ENCODE measurements at places on chromosomes 12 and 14.

- no peak overlapping the region for H3K27ac ChIP-seq
- peaks cover 9% of the 10 kb centered on the region for H3K36me3 ChIP-seq
- no peaks in the 10 kb centered on the region for H3K4me1 ChIP-seq
- no peaks in the 10 kb centered on the region for H3K27me3 ChIP-seq
- no peak overlapping the region for H3K4me3 ChIP-seq
- no peak for DNase-seq
Measured at GRCh38 chr14:74514471-74514941, 20.9 kb downstream of the ISCA2 start.

DNA sequence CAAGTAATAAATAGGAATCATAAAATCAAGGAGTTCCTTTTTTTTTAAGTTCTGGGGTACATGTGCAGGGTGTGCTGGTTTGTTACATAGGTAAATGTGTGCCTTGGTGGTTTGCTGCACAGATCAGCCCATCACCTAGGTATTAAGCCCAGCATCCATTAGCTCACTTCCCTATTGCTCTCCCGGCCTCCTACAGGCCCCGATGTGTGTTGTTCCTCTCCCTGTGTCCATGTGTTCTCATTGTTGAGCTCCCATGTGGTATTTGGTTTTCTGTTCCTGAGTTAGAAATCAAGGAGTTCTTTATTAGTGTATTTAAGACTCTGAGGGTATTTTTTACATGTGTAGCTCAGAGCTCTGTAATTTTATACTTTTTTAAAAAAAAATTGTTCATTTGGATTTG is 86.0 kb downstream of the SCFD1 start:
- no peaks in the 10 kb centered on the region for H3K4me1 ChIP-seq
- no peak overlapping the region for H3K4me3 ChIP-seq
- no peak for DNase-seq

- peaks cover 3% of the 10 kb centered on the region for H3K27me3 ChIP-seq
- H3K27ac ChIP-seq: no peak overlapping the region
- peak; percentile 24 for DNase-seq
- H3K4me3 ChIP-seq: no peak overlapping the region
- no peaks in the 10 kb centered on the region for H3K4me1 ChIP-seq
- H3K36me3 ChIP-seq: no peaks in the 10 kb centered on the region
Measured at GRCh38 chr12:115394496-115395220, 710.7 kb upstream of the TBX3 start.

DNA sequence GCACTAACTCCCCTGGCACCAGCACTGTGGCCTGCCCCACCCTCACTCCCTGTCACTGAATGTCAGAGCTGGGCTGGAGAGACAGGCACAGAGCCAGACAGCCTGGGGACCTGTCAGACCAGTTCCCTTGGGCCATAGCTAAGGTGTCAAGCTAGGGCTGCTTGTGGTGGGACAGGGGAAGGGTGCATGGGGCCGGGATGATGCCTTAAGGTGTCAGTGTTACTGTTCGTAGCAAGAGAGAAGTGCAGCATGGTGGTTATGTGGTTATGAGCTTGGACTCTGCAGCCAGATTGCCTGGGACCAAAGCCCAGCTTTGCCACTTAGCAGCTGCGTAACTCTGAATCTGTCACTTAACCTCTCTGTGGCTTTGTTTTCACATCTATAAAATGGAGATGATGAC is 3.8 kb downstream of the RAPGEF3 start:
- no peak for DNase-seq
- H3K27me3 ChIP-seq: no peaks in the 10 kb centered on the region
- H3K4me3 ChIP-seq: peak overlapping the region; percentile 72

DNA sequence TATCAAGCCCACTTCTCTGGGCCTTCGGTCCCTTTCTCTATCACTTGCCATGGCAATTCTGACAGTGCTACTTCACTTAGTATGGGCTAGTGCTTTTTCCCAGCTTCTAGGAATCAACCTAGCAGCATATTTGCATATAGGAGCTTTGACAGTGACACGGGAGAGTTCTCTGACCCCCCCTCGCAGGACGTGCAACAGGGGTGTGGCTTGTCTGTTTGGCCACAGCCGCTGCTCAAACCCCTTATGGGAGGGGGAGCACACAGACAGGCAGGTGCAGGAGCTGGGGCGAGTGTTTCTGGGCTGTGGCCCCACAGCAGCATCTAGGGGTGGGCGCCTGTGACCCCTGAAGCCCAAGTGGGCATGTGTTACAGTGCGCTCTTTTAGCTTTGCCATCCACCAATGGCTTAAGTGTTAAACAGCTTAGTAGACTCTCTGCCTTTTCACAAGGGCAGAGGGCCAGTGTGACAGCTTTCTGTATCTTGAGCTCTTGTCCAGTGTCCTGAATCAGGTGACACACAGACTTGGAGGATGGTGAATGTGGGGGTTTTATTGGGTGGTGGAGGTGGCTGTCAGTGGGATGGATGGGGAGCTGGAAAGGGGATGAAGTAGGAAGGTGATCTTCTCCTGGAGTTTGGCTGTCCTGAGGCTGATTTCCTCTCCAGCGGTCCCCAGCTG is 229.3 kb downstream of the PCNX1 start:
- H3K27ac ChIP-seq: no peak overlapping the region
- no peaks in the 10 kb centered on the region for H3K36me3 ChIP-seq
- peaks cover 6% of the 10 kb centered on the region for H3K4me1 ChIP-seq
- H3K27me3 ChIP-seq: no peaks in the 10 kb centered on the region
- DNase-seq: peak; percentile 72

- no peak overlapping the region for H3K27ac ChIP-seq
- H3K4me1 ChIP-seq: no peaks in the 10 kb centered on the region
- no peak overlapping the region for H3K4me3 ChIP-seq
- H3K36me3 ChIP-seq: no peaks in the 10 kb centered on the region
- DNase-seq: no peak
- no peaks in the 10 kb centered on the region for H3K27me3 ChIP-seq
Measured at GRCh38 chr12:65631621-65632111, 192.6 kb upstream of the HMGA2 start.

DNA sequence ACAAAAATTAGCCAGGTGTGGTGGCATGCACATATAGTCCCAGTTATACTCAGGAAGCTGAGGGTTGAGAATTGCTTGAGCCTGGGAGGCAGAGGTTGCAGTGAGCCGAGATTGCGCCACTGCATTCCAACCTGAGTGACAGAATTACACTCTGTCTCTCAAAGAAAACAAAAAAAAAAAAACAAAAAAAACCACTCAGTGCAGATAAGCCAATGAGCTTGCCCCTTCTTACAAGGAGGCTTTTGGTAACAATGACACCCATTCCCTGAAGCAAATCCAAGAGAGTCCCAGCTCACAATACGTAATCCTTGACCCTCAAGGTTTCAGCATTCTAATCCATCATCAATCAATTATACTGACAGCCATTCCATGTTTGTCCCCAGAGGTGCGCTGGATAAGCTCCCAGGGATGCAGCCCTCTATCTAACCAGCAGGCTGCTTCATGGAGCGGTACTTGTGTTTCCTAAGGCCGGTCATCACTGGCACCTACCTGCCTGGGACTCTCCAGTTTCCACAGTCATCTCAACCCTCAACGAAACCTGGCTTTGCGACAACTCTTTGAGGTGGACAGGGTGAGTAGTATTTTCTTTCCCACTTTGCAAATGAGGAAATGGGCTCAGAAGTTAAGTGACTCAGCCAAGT is 12.4 kb downstream of the GCN1 start:
- no peak overlapping the region for H3K4me3 ChIP-seq
- no peak overlapping the region for H3K27ac ChIP-seq
- H3K27me3 ChIP-seq: no peaks in the 10 kb centered on the region
- no peak for DNase-seq

- no peaks in the 10 kb centered on the region for H3K36me3 ChIP-seq
- no peak overlapping the region for H3K4me3 ChIP-seq
- no peaks in the 10 kb centered on the region for H3K4me1 ChIP-seq
- no peak overlapping the region for H3K27ac ChIP-seq
Measured at GRCh38 chr14:97282210-97283004, 485.2 kb downstream of the VRK1 start.

- H3K27me3 ChIP-seq: no peaks in the 10 kb centered on the region
- DNase-seq: no peak
- H3K36me3 ChIP-seq: no peaks in the 10 kb centered on the region
- no peak overlapping the region for H3K4me3 ChIP-seq
- H3K4me1 ChIP-seq: no peaks in the 10 kb centered on the region
- no peak overlapping the region for H3K27ac ChIP-seq
Measured at GRCh38 chr14:47240748-47241437, 434.5 kb downstream of the MDGA2 start.

DNA sequence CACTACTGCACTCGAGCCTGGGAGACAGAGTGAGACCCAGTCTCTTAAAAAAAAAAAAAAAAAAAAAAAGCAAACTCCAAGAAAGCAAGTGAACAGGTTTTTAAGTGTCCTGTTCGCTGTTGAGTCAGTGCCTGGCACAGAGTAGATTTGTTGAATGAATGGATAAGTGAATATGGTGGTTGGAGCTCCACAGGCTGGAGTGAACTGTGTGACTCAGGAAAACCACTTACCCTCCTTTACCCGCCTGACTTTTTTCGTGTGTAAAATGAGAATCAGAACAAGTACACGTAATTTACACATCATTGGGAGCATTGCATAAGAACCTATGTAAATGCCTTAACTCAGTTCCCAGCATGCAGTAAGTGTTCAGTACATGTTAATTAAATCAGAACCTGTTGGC is 24.0 kb upstream of the ESRRB start:
- no peaks in the 10 kb centered on the region for H3K36me3 ChIP-seq
- no peaks in the 10 kb centered on the region for H3K27me3 ChIP-seq
- no peak overlapping the region for H3K27ac ChIP-seq
- peaks cover 9% of the 10 kb centered on the region for H3K4me1 ChIP-seq
- no peak overlapping the region for H3K4me3 ChIP-seq
- DNase-seq: no peak

GRCh38 chr12:132014092-132014914 is 64.6 kb downstream of the EP400 start:
- no peaks in the 10 kb centered on the region for H3K4me1 ChIP-seq
- H3K27me3 ChIP-seq: no peaks in the 10 kb centered on the region
- DNase-seq: no peak

DNA sequence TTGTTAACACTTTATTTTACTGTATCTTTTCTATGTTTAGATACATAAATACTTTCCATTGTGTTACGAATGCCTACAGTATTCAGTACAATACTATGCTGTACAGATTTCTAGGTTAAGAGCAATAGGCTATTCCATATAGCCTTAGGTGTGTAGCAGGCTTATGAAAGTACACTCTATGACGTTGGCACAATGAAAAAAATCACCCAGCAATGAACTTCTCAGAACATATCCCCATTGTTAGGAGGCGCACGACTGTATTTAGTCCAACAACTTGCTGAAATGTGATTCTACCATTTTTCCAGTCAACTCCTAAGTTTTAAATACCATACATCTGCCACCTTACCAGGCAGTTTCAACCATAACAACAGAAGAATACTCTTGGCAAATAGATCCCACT is 1.8 kb downstream of the PARP11 start:
- peak overlapping the region; percentile 77 for H3K4me3 ChIP-seq
- no peaks in the 10 kb centered on the region for H3K27me3 ChIP-seq
- no peak for DNase-seq

DNA sequence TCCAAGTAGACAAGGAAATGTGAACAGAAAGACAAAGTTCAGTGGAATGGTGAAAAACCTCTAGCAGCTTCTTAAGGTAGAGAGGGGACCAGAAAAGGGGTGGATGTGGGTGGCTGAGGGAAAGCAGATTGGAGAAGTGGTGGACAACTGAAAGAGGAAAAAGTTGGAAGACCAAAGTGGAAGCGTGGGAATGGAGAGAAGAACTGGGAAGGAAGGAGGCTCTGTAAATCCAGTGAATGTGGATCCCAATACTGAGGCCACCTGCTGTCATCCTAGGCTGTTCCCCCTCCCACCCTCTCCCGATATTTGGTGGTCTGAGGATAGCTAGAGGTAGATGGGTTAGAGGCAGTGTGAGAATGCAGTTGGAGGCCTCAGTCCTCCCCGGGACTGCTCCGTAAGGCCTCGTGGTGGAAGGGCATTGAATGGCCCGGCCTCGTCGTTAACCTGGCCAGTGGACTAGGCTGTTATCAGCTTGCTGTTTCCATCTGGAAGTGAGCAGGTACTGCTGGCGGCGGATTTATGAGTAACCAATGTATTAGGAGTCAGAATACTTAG is 822 bp upstream of the POU6F1 start:
- no peaks in the 10 kb centered on the region for H3K36me3 ChIP-seq
- peaks cover 23% of the 10 kb centered on the region for H3K4me1 ChIP-seq
- H3K4me3 ChIP-seq: peak overlapping the region; percentile 94
- peak overlapping the region; percentile 99 for H3K27ac ChIP-seq
- DNase-seq: no peak

GRCh38 chr12:74626397-74626796 is 88.8 kb downstream of the ATXN7L3B start:
- H3K27me3 ChIP-seq: no peaks in the 10 kb centered on the region
- no peak overlapping the region for H3K4me3 ChIP-seq
- H3K27ac ChIP-seq: no peak overlapping the region
- DNase-seq: no peak
- H3K4me1 ChIP-seq: no peaks in the 10 kb centered on the region
- H3K36me3 ChIP-seq: no peaks in the 10 kb centered on the region

DNA sequence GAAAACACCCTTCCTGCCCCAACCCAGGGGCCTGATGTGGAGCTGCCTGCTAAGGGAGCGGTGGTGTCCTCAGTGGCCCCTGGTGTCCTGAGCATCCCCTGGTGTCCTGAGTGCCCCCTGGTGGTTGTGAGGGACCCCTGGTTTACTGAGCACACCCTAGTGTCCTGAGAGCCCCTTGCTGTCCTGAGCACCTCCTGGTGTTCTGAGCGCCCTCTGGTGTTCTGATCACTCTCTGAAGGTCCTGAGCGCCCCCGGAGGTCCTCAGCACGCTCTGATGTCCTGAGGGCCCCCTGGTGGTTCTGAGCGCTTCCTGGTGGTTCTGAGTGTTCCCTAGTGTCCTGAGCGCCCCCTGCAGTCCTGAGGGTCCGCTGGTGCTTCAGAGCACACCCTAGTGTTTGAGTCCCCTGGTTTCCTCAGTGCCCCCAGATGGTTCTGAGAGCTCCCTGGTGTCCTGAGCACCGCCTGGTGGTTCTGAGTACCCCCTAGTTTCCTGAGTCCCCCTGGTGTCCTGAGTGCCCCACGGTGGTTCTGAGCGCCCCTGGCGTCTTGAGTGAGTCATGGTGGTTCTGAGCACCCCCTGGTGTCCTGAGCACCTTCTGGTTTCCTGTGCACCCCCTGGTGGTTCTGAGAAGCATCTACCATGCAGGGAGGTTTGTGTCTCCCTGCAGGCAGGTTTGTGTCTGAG is 1004.2 kb downstream of the TMEM121 start:
- no peak overlapping the region for H3K4me3 ChIP-seq
- no peaks in the 10 kb centered on the region for H3K27me3 ChIP-seq
- no peaks in the 10 kb centered on the region for H3K36me3 ChIP-seq
- no peak overlapping the region for H3K27ac ChIP-seq
- DNase-seq: no peak

DNA sequence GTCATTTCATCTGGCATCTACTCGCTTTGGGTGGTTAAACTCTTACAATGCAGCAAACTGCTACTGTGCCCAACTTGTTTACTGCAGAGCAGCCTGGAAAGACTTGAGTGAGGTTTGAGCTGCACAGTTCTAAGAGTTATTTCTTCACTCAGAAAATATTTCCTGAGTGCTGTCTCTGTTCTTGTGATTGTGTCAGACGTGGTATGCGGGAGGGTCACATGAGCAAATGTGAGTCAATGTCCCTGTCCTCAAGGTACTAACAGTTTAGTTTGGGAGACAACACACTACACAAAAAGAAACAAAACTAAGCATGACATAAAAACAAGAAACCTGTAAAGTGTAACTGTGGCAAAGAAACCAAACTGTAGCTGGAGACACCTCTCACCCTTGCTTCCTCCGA is 32.4 kb downstream of the FLVCR2 start:
- H3K27me3 ChIP-seq: no peaks in the 10 kb centered on the region
- peak overlapping the region; percentile 43 for H3K27ac ChIP-seq
- no peak for DNase-seq
- H3K4me1 ChIP-seq: peaks cover 20% of the 10 kb centered on the region
- H3K4me3 ChIP-seq: no peak overlapping the region
- H3K36me3 ChIP-seq: no peaks in the 10 kb centered on the region

Measured in esophagus muscularis mucosa (tissue), 4 donors.